ENCODE measurements at places on chromosomes 11 and 22.

GRCh38 chr11:28964811-28965210, 856.6 kb downstream of the METTL15 start:
- DNase-seq = no peak

DNA sequence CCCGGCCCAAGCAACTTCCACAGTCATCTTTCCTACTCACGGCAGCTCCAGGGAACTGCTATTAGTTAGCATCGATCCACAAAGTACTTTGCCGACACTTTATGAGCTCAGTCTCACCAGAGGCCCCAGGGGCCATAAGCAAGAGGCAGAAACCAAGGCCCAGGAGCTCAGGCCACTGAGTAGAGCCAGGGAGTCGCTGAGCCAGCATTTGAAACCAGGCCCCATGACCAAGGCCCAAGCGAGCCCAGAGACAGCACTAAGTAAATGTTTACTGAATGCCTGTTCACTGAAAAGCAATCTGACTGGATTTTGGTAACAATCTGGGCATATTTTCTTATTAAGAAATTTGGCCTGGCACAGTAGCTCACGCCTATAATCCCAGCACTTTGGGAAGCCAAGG, 43.3 kb downstream of the ARRB1 start:
- DNase-seq = no peak

GRCh38 chr22:23240639-23241389, 60.5 kb downstream of the BCR start:
- DNase-seq = no peak

DNA sequence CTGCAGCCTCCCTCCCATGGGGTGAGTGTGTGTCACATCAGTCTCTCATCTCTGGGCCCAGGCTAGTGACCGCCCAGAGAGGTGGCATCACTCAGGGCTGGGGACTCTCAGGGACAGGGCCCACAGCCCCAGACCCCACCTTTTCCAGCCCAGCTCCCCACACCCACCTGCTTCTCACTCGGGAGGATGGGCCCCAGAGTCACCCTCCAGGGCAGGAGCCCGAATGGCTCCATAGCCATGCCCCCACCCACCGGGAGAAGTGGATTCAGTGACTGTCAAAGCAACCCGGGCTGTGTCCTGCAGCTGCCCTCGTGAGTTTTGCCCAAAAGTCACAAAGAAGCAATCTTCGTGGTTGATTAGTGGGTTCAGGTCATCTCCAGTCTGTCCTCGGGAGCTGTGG, 26.0 kb downstream of the PARVG start:
- no peak for DNase-seq

- no peak for DNase-seq
Observed at GRCh38 chr11:64267207-64267945, 16.0 kb downstream of the PLCB3 start.

GRCh38 chr11:92980312-92980711, 10.9 kb downstream of the MTNR1B start:
- no peak for DNase-seq

GRCh38 chr11:12216671-12217374, 106.4 kb downstream of the MICAL2 start:
- no peak for DNase-seq

DNA sequence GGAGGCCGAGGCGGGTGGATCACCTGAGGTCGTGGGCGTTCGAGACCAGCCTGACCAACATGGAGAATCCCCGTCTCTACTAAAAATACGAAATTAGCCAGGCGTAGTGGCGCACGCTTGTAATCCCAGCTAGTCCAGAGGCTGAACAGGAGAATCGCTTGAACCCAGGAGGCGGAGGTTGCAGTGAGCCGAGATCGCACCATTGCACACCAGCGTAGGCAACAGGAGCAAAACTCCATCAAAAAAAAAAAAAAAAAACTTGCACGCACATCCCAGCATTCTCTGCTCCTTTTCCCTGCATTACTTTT, 934 bp upstream of the ATL3 start:
- no peak for DNase-seq

DNA sequence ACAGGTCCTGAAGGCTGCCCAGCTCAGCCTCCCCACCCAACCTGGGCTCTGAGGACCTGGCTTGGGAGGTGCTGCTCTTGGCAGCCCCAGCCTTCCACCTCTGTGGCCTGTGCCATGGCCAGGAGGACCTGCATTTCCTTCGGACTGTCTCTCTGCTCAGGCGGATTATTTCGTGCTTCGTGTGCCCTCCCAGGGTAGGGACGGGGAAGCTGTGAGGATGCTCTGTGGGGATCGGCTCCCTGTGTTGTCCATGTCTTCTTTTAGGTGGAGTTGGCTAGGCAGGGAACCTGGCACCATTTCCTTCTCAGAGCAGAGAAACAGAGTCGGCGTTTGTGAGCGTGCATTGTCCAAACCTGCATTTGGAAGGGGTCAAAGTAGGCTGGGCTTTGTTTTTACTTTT, 34.1 kb downstream of the BCR start:
- DNase-seq = no peak

- DNase-seq = no peak
Observed at GRCh38 chr22:33781411-33781810, 138.9 kb downstream of the LARGE1 start.

DNA sequence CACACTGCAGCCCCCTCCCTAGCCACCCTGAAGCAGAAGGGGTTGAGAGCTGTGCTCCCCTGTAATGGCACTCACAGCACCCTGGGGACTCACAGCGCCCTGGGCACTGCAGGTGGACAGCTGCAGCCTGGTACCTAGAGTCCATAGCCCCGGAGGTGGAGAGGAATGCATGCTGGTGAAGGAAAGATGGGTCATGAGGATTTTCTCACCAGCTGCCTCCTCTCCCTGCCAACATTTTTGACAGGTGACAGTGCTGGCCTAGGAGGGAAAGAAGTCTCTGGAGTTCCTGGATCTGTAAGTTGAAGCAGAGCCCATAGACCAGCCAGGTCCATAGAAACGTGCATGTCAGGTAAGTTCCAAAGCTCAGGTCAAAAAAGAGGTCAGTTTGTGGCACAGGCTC, 330.5 kb downstream of the TENM4 start:
- no peak for DNase-seq

DNA sequence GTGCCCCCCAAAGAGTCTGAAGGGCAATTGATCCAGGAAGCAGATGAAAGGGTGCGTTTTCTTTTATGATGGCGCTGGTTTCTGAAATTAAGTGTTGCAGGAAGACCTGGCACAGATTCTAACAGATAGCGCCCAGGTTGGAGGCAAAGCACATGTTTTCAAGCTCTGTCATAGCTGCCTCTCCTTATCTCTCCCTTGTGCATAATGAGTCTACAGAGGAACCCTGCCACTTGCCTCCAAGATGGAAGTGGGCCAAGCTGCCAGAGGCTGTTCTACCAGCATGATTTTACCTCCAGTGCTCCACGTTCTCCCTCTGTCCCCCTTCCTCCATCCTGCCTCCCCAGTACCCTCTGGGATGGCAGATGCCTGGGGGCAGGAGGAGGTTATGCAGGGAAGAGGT, 30.0 kb upstream of the TLCD5 start:
- DNase-seq = no peak

GRCh38 chr11:69055598-69056516, 7.1 kb downstream of the TPCN2 start:
- no peak for DNase-seq

DNA sequence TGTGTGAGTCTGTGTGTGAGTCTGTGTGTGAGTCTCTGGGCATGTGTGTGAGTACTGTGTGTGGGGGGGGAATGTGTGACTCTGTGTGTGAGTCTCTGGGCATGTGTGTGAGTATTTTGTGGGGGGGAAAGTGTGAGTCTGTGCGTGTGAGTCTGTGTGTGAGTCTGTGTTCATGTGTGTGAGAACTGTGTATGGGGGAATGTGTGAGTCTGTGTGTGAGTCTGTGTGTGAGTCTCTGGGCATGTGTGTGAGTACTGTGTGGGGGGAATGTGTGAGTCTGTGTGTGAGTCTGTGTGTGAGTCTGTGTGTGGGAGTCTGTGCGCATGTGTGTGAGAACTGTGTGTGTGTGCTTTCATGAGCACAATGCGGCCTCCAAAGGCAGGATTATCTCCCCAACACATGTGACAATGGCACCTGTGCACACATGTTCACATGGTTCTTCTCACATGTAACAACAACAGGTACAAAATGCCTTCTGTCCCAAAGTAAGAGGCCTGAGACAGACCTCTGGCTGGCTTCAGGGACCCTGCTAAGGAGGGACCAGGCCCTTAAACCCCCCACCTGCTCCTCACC, 1.6 kb downstream of the CD5 start:
- no peak for DNase-seq

DNA sequence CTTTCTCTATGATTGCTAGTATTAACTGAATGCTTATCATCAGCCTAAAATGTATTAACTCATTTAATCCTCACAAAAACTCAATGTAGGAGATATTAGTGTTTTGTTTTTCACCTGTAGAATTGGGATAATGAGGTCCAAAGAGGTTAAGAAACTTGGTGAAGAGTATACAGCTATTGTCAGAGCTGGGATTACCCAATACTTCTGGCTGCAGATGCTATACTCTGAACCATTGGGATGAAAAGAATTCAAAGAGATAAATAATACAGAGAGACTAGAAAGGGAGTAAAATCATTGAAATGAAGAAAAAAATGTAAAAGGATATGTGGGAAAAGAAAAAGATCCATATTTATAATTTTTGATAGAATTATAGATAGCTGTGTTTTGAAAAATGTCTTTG, 137.1 kb downstream of the TRPC6 start:
- DNase-seq = no peak

DNA sequence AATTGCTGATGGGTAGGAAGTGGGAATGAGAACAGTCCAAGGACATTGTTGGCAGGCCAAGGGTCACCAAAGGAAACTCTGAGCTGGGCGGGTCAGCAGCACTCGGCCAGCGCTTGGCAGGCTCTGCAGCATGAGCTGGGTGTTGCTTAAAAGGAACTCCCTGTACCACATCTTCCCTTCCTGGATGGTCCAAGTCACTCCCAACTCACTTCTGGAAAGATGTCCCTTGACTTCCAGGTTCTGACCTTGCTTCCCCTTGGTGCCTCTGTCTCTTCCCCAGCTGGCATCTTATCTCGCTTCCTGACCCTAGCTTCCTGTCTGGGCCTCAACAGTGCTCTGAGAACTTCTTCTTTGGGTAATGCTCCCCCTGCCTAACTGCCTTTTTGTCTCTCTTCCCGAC, 24.8 kb upstream of the SWAP70 start:
- no peak for DNase-seq

DNA sequence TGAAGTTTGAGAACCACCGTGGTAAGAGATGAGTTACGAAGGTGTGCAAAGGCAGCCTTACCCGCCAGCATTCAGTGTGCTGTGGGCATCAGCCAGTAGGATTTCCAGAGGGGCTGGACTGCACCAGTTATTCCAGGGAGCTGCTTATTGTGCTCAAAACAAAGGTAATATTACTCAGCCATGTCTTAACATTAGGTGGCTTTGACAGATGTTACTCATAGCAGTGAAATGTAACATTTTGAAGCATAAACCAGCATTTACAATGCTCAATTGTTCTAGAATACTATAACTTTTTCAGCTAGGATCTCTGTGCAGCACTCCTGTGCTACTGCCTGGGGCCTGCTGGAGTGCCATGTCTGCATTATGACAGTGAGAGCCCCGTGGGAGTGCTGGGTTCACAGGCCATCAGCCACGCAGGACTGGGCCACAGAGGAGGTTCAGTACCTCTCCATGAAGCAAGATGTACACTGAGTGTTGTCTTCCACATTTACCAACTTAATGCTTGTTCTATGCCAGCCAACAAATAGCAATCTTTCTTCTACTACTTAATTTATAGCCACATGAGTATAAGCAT, 238.1 kb downstream of the CADM1 start:
- DNase-seq = no peak

GRCh38 chr11:108872781-108873291, 208.0 kb downstream of the DDX10 start:
- no peak for DNase-seq

DNA sequence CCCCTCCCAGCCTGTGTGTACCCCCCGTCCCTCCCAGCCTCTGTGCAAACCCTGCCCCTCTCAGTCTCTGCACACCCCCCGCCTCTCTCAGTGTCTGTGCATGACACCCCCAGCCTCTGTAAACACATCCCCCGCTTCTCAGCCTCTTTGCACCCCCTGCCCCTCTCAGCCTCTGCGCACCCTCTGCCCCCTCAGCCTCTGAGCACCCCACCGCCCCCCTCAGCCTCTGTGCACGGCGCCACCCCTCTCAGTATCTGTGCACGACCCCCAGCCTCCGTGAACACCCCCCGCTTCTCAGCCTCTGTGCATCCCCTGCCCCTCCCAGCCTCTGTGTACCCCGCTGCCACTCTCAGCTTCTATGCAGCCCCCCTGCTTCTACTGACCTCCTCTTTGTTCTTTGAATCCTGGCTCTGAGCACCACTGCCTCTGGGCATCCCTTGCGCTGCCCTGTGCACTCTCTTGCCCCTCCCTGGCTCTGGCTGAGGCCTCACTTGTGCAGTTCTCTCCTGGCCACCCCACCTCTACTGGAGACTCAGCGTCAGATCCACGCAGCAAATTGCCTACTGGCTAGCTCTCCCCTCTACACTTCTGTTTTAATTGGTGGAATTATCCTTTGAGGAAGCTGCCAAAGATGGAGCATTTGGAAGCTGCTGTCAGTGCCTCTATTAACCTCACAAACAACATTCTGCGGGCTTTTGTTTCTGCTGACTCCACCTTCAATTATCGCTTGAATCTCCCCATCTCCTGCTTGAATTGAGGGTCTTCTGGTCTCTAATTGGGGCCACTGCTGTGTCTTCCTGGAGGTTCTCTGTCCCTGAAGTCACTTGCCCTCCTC, 838.6 kb downstream of the TBC1D22A start:
- DNase-seq = no peak

- DNase-seq = no peak
Observed at GRCh38 chr11:8055091-8055835, 25.7 kb upstream of the TUB start.

- DNase-seq = no peak
Observed at GRCh38 chr11:15923183-15923582, 433.2 kb downstream of the SOX6 start.

DNA sequence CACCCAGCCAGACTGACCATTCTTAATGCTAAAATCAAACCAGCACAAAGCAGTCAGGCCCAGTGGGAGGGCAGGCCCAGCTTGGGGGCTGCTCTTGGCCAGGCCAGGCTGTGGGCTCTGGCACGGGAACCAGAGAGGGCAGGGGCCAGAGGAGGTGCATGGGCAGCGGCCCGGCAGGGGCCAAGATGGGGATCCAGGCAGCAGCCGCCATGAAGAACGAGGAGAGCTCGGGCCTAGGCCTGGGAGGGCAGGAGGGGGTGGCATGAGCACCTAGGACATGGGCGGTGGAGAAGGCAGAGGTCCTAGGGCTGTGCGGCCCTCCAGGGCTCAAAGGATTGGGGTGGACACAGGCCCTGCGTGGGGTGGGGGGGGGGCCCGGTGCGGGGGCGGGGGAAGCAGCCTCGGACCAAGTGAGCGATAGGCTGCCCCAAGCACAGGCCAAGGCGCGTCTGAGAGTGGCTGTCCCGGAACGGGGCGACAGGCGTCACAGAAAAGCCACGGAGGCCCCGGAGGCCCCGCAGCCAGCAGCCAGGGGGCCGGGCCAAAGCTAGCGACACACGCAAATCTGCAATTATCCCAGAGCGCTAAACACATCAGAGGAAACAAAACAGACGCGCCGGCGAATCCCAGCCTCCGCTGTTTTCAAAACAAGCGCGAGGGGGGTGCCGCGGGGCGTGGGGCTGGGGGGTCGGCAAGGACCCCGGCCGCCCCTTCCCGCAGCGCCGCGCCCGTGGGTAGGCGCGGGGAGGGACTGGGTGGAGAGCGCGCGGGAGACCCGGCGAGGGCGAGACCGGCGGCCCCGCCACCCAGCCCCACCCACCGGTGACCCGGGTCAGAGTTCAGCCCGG, 8.3 kb downstream of the PLXNB2 start:
- DNase-seq = no peak
